Epithelial cell of prostate (primary cell): ENCODE measurements at places on chromosomes 13 and 19.
A peak's percentile ranks its signal among the peaks of the same experiment; 100 is the strongest.

- no peak for DNase-seq
Observed at GRCh38 chr19:40687525-40688016, 2.9 kb downstream of the NUMBL start.

GRCh38 chr19:53936029-53936428, 26.7 kb upstream of the CACNG8 start:
- DNase-seq: no peak

DNA sequence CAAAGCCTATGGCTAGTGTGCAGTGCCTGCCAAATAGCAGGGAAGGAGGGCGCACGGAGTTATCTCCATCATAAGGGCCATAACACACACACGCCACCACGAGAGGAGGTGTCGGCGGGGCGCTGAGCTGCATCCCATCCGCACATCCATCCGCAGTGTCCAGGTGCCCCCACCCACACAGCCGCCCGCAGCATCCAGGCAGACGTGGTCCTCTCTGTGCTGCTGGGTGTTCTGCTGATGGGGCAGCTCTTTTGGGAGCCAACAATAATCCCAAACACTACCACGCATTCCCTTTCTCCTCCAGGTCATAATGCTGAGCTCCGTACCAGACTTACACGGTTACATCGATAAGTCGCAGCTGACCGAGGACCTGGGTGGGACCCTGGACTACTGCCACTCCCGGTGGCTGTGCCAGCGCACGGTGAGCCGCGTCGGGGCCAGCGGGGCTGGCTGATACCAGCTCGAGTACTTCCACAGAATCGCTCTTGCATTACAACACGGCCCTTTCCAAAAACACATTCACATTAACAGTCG, 41.5 kb upstream of the F7 start:
- DNase-seq: no peak

- no peak for DNase-seq
Observed at GRCh38 chr19:18282021-18282787, 782 bp upstream of the JUND start.

DNA sequence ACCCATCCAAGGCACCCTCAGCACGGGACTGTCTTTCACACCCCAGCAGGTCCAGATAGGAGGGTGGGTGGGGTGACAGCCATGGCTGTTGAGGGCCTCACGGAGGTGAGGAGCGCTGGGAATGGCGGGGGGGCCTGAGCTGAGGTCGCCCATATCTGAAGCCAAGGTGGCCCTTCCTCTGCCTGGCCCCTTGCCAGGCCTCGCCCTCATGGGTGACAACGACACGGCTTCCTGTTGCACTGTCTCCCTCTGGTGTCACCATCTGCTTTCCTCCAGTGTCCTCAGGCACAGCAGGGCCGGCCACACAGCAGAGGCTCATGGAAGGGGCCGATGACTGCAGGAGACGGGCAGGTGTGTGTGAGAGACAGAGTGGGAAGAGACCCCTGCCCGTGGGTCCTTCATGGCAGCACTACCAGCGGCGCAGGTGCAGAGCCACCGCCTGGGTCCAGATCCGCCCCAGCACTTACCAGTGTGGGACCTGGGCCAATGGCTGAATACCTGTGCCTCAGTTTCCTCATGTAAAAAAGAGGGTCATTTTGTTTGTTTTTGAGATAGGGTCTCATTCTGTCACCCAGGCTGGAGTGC, 8.1 kb upstream of the NKPD1 start:
- no peak for DNase-seq

- DNase-seq: no peak
Observed at GRCh38 chr13:27308941-27309340, 38.3 kb downstream of the RASL11A start.

DNA sequence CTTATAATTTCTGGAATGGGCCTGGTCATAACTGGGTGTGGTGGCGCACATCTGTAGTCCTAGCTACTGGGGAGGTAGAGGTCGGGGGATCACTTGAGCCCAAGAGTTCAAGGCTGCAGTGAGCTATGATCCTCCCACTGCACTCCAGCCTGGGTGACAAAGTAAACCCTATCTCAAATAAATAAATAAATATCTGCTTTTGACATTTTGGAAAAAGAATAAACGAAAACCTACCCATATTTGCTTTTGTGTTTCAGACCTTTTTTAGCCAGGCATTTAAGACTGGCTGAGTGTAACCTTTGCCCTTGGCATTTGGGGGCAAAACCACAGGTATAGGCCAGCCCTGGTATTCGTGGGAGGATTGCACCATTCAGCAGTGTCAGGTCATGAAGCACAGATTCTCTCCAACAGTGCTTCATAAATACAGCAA, 14.8 kb upstream of the RCBTB2 start:
- DNase-seq: no peak

DNA sequence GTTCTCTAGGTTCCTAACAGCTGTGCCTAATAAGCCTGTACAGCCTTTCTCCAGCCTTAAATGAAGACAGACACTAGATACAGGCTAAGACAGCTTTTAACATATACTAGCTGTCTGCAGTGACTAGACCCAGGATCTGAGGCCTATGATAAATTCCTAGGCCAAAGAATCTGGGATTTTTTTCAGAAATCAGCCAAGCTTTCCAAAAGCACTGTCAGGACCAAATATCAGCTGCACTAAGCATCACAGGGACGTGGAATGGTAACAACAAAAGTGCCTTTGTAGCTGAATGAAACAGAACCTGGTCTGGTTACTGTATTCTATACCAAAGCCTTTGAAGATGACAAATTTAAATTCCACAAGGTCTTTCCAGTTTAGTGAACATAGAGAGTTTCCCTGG, 77.9 kb upstream of the DOCK9 start:
- no peak for DNase-seq

DNA sequence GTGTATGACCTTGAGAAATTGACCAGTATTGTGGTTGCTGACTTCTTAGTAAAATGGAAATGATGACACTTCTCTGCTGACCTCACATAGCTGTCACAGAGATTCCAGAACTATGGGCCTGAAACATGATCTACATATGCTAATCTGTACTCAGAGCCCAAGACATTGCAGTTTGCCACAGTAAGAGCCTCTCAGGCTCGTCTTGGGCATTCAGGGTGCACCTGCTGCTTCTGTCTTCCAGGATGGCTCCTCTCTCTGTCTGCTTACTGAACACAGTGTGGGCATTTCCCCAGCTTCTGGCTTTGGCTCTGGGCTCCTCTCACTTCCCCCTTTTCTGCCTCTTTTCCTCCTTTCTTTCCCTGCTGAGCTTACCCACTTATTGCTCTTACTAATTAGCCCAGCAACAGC, 22.3 kb upstream of the SLC46A3 start:
- DNase-seq: no peak

DNA sequence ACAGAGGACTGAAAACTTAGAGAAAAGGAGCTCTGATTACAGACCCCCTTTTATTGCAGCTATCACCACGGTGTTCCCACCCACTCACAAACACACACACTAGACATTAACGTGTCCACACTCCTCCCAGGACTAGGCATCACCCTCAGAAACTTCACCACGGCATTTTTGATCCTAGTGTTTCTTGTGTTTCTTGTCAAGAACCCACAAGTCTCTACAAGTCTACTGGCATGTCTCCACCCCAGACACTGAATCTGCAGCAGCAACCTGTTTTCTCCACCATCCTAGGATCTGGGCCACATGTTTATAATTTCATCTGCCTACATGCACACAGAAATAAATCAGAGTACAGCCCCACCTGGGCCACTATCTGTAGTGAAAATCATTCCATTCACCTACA, 4.3 kb downstream of the ZNF486 start:
- no peak for DNase-seq

GRCh38 chr19:1123381-1123780, 19.6 kb downstream of the GPX4 start:
- DNase-seq: no peak

DNA sequence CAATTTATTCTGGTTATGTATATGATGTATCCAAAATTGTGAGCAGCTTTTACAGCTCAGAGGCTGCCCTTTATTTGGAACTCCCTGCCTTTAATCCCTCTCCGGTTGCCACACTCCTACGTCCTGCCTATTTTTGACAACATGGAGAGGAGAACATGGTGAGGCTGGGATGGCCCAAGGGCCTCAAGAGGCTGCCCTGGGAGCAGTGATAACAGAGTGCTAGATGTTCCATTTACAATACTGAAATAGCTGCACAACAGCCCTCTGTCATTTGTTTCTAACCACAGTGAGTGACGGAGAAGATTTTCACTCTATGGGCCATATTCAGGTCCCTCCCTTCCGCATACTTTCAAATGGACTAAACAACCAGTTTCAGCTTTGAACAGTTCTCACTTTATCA, 33.4 kb downstream of the STARD13 start:
- DNase-seq: no peak

DNA sequence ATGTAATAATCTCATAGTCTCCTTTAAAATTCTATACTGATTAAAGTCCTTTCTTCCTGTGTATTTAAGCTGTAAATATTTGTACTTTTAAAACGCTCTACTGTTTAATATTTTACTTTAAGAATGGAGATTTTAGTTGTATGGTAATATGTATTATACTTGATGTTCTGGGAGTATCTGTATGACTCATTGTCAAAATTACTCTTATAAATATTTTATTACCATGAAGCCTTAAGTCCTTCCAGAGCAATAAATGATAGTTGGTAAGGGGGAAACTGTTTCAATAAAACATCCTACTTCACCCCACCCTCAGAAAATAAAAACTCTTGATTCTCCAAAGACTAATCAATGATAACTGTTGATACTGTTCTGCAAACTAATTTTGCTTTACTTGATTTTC, 6.4 kb downstream of the PCDH9 start:
- no peak for DNase-seq

DNA sequence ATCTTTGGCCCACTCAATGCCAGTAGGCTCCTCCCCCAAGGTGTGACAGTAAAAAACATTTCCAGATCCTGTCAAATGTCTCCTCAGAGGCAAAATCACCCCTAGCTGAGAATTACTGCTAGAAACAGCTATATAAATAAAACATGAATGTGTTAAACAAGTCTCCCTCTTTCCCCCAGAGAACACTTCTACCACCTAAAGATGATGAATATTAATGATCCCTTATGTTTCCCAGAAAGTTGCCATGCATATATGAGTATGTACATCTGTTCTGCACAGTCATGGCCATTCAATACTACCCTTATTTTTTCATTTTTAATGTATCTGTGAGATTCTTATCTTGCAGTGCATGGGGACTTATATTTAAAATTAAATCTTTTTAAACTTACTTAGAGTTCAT, 230.0 kb downstream of the SHISA2 start:
- DNase-seq: no peak

GRCh38 chr13:73334445-73334844, 275.6 kb downstream of the KLF5 start:
- DNase-seq: peak; percentile 85

- no peak for DNase-seq
Observed at GRCh38 chr19:21587549-21587948, 82.1 kb downstream of the ZNF429 start.

GRCh38 chr13:35483761-35484160, 7.3 kb upstream of the MAB21L1 start:
- DNase-seq: no peak

- no peak for DNase-seq
Observed at GRCh38 chr19:3229888-3230496, 5.5 kb downstream of the CELF5 start.

- DNase-seq: no peak
Observed at GRCh38 chr19:42254850-42255765, at the start of gene ERF. TSS of gene ERF (minus strand) at chr19:42255128. CDS start at chr19:42254999, 129 bp downstream.

DNA sequence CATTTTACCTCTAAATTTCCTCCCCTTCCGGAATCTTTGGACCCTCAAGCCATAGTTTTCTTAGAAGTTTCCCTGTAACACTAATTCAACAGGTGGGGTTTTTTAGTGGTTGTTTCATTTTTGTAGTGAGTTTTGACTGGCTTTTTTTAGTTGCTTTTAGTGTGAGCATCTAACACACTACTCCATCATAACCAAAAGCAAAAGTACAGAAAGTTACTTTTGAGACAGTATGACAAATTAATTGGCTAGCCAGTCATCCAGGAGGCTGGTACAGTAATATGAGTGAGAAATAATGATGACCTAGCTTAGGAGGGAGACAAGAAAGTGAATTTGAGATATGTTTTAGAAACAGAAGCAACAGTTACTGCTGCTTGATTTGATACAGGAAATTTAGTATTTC, 71.5 kb downstream of the DNAJC15 start:
- DNase-seq: no peak

DNA sequence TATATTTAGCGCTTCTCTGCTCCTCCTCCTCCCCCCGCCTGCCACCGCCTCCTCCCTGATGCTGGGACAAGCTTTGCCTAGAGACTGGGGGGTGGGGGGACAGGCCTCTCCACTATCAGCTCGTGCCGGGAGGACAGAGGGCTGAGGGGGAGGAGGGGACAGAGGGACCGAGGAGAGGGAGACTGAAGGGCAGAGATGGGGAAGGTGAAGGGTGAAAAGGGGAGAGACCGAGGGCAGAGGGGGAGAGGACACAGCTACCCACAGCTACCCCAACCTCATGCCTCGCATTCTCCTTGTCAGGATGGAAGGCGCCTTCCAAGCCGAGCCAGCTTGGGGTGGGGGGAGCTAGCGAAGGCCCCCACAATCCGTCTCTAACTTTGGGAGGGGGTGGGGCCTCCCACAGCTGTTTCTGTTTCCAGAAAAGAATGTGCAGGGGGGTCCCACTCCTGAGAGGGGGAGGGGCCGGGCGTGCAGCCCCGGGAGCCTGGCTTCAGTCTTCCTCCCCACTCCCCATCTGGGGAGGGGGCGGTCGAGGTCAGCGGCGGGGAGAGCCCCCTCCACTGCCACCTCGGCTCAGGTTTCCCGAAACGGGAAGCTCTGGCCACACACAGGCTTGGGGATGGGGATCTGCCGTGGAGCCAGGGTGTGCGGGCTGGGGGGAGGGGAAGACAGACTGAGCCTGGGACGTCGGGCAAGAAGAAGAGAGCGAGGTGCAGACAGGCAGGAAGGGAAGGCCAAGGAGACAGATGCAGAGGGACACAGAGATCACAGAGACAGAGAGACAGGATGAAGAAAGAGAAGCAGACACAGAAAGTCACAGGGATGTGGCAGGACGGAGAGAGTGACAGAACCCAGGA, 1.6 kb downstream of the DACT3 start:
- DNase-seq: no peak

DNA sequence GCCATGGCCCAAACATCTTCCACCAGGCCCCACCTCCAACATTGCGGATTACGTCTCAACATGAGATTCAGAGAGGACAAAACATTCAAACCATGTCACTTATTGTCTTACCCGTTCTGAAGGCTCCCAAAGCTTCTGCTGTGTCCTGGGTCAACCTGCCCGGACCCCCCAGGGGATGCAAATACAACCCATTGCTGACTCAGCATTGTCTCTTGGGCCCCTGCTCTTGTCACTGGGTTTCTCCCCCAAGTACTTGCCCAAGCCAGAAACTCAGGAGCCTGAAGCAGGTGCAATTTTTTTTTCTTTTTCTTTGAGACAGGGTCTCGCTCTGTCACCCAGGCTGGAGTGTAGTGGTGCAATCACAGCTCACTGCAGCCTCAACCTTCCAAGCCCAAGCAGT, 144.5 kb downstream of the KCTD15 start:
- DNase-seq: no peak

GRCh38 chr19:48629297-48629598, 7.9 kb downstream of the DBP start:
- DNase-seq: no peak

- no peak for DNase-seq
Observed at GRCh38 chr13:96214824-96215445, 125.0 kb downstream of the HS6ST3 start.
